ENCODE measurements at places on chromosomes 7 and 10. TPM values are rescaled to one million over a fixed set of nuclear protein-coding genes. Genes with fewer than 3 reads are reported as not detected.

- no peak for DNase-seq
Measured at GRCh38 chr7:24304494-24305095, 20.6 kb downstream of the NPY start.

GRCh38 chr10:131638880-131639278 is 261.9 kb upstream of the PPP2R2D start:
- no peak for DNase-seq

GRCh38 chr7:117780832-117781231 is 92.4 kb downstream of the CTTNBP2 start:
- DNase-seq: no peak

DNA sequence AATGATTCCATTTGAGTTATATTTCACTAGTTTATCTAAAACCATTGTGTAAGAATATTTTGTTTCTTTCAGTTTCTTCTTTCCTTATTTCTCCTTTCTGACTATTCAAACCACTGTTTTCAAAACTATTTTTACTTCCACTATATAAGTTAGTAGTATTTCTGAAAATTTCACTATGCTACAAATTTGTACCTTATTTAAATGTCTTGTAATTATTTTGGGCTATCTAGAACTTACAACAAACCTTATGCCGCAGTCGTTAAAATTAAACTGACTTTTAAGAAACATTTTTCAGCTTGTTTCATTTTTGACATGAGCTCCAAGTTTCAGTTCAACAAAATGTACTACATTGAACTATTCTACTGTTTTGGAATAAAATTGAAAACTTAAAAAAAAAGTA is 1.8 kb downstream of the TFEC start:
- no peak for DNase-seq

GRCh38 chr10:112981553-112981952 is 31.5 kb downstream of the TCF7L2 start:
- DNase-seq: no peak

DNA sequence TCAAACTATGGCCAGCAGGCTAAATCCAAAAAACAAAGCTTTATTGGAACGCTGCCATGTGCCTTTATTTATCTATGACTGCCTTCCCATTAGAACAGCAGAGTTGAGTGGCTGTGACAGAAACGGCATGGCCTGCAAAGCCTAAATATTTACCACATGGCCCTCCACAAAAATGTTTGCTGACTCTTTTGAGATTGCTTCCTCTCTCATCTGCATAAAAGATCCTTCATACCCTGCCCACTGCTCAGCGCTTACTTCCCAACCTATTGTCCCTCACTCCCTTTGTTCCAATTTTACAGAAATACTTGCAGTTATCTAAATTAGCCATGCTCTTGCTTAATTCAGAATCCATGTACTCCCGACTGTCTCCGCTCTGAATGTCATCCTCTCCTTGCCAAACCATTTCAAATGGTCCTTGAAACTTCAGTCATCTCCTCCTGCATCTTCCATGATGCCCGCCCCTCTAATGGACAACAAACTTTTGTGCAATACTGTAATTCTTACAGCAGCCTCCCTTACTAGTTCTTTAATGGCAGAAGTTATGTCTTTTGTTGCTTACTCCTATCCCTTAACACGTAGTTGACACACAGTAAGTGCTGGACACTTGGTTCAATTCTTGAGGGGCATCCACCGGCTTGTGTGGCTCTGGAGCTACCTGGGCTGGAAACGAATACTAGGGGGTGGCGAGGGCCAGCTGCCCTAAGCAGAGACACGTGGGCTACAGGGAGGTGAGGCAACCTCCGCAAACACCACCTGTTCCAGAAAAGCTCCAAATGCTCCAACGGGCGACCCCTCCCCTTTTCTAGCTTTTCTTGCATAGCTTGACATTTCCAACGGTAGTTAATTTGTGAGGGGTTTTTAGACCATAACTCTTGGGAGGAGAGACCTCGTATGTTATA is 832 bp downstream of the XRCC2 start:
- no peak for DNase-seq

- DNase-seq: no peak
Measured at GRCh38 chr10:48671914-48672595, 12.6 kb upstream of the WDFY4 start.

DNA sequence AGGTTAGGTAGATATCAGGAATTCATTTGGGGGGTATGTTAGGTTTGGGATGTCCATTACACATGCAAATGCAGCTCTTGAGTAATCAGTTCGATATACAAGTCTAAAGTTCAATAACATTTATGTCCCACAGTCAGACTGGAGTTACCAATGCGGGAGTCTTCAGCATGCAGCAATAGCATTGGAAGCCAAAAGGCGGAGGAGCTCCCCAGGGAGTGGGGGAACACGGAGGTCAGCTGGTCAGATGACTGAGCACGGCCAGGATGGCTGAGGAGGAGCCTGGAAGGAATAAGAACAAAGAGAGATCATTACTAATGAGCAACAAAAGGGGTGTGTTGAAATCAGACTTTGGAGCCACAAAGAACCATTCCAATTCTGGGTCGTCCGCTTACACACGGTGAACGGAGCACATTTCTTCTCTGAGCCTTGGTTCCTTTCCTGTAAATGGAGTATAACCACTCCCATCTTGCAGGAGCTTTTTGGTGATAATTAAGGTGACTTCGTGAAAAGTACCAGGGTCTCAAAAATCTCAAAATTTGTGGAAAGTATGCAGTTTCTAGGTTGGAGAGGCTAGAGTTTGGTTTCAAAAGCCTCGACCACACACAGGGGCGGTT is 478 bp upstream of the ZNF22 start:
- no peak for DNase-seq

GRCh38 chr10:132368881-132369635 is 27.9 kb upstream of the PWWP2B start:
- no peak for DNase-seq

- no peak for DNase-seq
Measured at GRCh38 chr10:87603196-87603595, 56.5 kb upstream of the PAPSS2 start.

DNA sequence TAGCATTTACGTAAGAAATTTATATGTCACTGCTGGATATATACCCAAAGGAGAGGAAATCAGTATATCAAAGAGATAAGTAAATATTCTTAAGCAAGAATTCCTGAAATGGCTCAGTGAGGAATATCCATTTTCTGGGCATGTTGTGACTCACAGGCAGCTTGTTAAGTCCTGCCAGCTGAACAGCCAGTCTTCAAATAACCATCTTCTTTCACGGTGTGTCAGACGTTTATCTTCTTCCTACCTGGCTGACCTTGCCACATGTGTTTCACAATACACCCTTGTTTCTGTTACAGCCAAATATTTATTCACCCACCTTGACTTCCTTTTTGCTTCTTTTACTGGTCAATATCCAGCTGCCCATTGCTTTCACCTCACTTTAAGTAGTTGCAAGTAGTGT is 648.1 kb downstream of the ANKRD7 start:
- DNase-seq: no peak

- no peak for DNase-seq
Measured at GRCh38 chr10:79542626-79543025, 17.6 kb downstream of the SFTPA2 start.

DNA sequence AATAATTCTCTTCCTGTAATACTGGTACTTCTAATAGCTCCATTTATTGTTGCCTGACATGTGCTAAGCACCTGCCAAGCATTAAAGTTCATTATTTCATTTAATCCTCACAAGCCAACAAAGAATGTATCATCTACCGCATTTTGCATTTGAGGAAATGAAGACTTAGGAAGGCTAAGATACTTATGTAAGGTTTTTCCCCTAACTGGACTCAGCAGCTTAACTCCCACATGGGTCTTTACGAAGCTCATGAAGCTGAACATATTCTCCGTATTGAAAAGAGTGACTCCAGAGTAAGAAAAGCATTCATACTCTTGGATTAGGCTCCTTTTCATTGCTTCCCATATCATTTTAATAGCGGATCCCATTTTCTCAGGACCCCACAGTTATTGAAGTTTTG is 155.7 kb upstream of the TMEM72 start:
- DNase-seq: no peak

DNA sequence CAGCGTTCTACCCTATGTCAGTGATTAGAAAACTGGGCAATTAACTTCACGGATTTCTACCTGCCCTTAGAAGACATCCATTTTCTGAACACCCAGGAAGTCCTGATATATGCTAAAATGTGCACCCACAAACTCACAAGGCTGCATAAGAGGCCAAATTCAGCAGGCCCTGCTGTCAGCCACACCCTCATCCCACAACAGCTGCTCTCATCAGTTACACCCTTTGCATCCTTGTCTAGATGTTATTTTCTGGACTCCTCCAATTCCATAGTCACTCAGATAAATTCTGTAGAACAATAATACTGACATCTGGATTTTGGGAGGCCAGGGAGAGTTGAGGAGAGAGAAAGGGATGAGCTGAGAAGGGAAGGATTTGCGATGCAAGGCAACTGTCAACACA is 208.9 kb downstream of the TAX1BP1 start:
- DNase-seq: no peak

GRCh38 chr7:29123626-29124190 is 22.6 kb downstream of the CPVL start:
- DNase-seq: no peak

- DNase-seq: no peak
Measured at GRCh38 chr7:19692111-19692828, 16.6 kb downstream of the POLR1F start.

DNA sequence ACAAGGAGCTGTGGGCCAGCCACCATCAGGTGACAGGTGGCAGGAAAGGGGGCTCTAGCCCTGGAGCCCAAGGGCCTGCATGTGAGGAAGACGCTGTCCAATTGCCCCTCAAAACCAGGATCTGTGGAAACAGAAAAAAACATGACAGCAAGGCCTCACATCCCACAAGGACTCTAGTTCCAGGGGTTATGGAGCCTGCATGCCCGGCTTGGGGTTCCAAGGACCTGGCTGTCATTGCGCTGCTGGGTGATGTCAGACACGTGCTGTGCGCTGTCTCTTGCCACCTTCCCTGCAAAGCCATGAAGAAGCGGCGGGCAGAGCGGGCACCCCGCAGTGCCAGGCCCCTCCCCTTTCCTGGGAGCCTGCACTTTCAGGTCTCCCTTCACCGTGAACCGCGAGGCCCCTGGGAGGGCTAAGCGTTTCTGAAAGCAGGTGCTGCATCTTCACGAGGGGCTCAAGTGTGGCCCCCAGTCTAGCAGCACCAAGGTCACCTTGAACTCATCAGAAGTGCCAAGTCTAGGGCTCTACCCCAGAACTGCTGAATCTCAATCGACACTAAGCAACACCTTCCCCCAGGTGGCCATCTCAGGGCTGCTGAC is 15.1 kb upstream of the CRYGN start:
- DNase-seq: no peak

GRCh38 chr10:79488870-79489269 is 23.5 kb upstream of the EIF5AL1 start:
- no peak for DNase-seq

GRCh38 chr10:91907914-91908336 is 1.4 kb downstream of the FGFBP3 start:
- no peak for DNase-seq

DNA sequence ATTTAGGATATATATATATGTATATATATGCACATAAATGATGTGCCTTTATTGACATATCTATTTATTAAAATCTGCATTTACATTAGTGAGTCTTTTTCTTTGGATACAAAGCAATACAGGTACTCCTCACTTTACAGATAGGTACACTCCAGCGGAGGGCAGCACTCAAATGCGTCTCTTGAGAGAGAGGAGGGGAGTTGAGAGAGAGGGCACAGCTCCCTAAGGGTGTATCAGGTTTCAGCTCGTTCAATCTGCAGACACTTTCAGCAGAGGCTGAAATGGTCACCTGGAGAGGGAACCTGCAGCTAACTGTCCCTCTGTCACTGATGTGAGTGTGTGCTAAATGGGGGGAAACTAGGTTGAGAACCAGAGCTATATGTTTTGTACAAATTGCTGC is 21.5 kb downstream of the C10orf53 start:
- DNase-seq: no peak

DNA sequence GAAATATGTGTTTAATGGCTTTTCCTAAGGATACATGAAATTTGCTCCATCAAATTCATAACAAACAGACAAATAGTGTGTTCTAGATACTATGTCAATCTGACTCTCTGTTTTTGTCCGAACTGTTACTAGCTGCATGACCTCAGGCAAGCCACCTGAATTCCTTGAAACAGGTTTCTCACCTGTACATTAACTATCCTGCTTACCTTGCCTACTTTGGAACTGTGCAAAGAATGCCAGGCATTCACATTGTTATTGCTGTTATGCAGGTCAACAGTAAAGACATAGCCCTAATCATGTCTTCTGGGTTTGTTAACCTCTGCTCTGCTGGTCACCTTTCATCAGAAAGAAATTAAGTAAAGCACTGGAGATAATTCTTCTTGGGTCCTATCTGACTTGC is 1283.9 kb upstream of the CELF2 start:
- no peak for DNase-seq

MYO1G gene
- 283 TPM for total RNA-seq

LIPK gene
- not detected for total RNA-seq

NODAL gene
- not detected for total RNA-seq

CUZD1 gene
- total RNA-seq: 3.4 TPM

BTBD16 gene
- not detected for total RNA-seq

SPAM1 gene
- not detected for total RNA-seq

SEMA4G gene
- total RNA-seq: 1.2 TPM

GDF10 gene
- total RNA-seq: 1.6 TPM

PNLIPRP2 gene
- not detected for total RNA-seq

EBF3 gene
- total RNA-seq: not detected

UBE2D4 gene
- 6.3 TPM for total RNA-seq
